ENCODE measurements at places on chromosomes 5 and 9.

- DNase-seq = no peak
Observed at GRCh38 chr5:156531199-156531598, 204.2 kb downstream of the SGCD start.

DNA sequence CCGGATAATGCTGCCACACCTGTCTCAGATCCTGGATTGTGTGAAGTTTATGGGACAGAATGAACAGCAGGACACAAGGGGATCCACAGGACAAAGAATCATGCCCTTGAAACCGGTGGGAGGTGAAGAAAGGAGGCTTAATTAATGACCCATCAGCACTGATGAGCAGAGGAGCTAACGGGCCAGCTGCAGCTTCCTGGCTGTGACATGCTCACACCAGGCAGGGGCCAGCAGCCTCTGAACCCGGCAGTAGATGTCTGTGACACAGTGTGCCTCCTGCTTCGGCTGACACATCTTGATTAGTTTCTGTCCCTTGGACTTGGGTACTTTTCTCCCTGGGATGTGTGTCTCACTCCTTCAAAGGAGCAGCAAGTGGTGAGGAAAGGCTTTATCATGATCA is 328.8 kb upstream of the BRINP1 start:
- no peak for DNase-seq

GRCh38 chr9:26813247-26813646 is 79.4 kb downstream of the CAAP1 start:
- DNase-seq = no peak

- no peak for DNase-seq
Observed at GRCh38 chr5:119276978-119277377, 78.8 kb upstream of the TNFAIP8 start.

DNA sequence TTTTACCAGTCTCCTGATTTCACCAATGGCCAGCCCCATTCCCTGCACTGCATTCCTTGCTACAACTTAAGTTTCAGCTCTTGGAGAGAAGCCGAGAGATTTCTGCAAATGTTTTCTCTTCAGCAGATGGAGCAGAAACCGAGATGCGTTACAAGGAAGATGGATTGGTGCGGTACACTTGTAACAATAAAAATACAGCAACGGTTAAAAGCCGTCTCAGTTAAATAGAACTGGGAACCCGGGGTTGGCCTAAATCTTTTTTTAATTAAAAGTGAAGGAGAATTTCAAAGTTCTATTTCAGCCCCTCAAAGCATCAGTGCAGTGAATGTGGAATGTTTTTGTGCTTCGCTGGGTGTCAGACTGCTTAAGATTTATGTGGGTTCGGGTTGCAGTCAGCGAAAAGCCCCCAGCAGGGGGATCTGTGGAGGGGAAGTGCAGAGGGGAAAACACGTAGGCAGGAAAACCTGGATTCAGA is 19.8 kb downstream of the BRINP1 start:
- DNase-seq = no peak

DNA sequence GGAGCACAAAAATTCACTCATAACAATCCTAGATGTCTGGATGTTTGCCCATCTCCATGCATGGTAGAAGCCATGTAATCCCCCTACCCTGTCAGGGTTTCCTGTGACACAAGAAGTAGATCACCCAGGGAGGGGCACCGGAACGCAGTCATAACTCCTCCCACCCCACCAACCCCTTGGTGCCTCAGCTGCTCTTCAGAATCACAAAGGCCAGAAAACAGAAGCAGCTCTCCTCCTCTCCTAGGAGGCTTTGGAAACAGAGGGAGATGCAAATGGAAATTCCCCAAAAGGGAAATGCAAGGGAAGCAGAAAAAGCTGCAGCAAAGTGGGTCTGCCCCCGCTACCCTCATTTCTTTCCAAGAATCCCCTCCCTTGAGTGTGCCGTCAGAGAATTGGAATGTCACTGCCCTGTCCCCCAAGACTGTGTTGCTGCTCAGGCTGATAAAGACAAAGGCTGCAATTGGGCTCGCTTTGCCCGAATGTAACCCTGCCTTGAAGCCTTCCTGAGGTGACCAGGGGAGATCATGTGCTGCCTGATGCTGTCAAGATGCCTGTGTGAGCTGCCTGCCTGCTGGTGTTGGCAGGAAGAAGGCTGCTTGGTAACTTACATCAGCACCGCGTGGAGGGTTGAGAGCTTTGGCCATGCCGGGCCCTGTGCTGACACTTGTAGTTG is 65.5 kb upstream of the ABCA1 start:
- DNase-seq = no peak

- no peak for DNase-seq
Observed at GRCh38 chr5:55692509-55692908, 19.6 kb downstream of the SLC38A9 start.

DNA sequence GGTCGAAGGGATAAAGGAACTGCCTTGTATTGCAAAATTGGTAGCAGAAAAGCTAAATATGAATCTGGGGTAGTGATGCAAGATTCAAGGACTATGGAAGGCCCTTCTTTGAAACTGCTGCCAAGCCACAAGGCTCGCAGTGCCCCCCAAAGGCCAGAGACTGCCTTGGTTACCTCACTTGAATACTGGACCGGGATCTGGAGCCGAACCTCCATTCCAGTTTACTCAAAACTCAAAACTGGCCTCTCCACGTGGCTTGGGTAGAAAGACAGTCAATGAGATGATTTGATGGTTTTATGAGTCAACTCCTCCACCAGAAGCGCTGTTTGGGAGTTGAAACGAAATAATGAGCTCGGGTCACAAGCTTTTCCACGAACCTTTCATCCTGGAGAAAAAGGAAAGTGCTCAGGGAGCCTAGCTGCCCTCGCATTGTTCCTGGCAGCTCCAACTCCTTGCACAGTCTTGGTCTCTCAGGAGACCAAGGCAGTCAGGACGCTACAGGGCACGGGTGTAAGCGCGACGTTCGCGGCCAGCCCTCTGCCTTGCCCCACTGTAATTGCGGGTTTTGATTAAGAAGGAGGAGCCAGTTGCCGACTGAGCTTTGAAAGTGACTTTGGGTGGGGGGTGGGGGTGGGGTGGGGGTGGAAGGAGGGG is 2.8 kb downstream of the ST8SIA4 start:
- DNase-seq = no peak

- no peak for DNase-seq
Observed at GRCh38 chr9:88971131-88971960, 19.9 kb upstream of the S1PR3 start.

- peak; percentile 34 for DNase-seq
Observed at GRCh38 chr5:179623906-179624741, 653 bp upstream of the HNRNPH1 start.

DNA sequence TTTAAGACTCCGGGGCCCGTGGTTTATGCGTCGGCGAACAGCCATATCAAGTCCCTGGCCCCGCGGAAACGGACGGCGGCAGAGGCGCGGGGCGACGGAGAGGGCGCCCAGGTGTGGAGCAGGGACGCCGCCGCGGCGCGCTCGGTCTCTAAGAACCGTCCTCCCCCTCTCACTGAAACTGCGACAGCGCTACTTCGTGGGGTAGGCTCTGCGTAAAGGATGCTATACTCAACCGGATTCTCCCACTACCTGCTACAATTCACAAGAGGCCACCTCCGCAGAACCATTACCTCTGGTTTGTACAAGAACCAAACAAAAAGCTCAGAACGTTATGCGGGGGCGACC is 404 bp downstream of the MRNIP start:
- peak; percentile 33 for DNase-seq

- DNase-seq = no peak
Observed at GRCh38 chr9:6239694-6240093, 24.1 kb downstream of the IL33 start.

GRCh38 chr5:56185768-56186311 is 47.3 kb downstream of the ANKRD55 start:
- DNase-seq = no peak

- DNase-seq = no peak
Observed at GRCh38 chr5:102807878-102808502, 52.9 kb downstream of the PAM start.

DNA sequence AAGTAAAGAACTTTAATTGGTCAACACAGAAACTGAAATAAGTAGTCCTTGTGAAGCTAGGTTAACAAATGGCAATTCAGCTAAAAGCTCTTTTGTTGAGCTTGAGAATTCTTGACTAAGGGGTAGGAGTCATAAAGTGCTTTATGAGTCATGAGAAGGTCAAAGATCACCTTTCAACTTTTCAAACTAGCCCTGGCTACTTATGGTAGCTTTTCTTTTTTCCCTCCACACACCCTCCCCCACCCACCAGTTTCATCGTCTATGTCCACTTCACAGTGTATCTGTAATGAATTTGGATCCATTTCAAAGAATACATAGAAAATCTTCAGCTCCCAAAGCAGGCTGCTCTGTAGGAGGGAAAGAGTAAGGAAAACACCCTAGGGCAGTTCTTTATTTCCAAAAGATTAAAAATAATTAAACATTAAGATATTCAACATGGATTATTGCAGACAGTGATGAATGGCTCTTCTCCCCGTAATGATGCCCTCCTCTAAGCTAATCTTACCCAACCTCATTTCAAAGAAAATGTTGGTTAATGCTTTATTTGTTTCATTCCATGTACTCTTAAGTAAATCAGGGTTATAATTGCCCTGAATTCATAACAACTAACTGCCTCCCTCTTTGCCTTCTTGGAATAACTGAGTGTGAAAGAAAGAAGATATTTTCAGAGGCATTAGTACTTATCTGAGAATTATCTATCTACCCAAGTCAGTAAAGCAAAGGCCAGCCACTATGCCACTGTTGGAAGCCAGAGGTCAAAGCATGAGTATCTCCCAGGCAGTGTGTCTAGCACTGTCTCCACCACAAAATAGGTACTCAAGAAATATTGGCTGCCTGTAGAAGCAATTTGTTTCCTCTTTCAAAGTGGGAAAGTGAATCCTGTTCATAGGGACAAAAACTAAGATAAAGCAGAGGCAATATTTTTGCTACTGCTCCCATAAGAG is 290.6 kb downstream of the PIK3R1 start:
- DNase-seq = no peak

GRCh38 chr5:155605920-155606319 is 592.4 kb downstream of the KIF4B start:
- DNase-seq = no peak
